ENCODE measurements at places on chromosomes 16 and 17.

- no peak for DNase-seq
These were observed 10.9 kb upstream of the TMEM98 start for GRCh38 chr17:32917081-32917480.

- DNase-seq: no peak
These were observed 9.2 kb upstream of the ASGR2 start for GRCh38 chr17:7123844-7124243.

GRCh38 chr16:58497468-58497867 is 2.5 kb upstream of the NDRG4 start:
- no peak for DNase-seq

GRCh38 chr16:51453251-51453650 is 302.2 kb upstream of the SALL1 start:
- DNase-seq: no peak

GRCh38 chr17:77503916-77504651 is 363.3 kb downstream of the SEC14L1 start:
- no peak for DNase-seq

- DNase-seq: no peak
These were observed 352.6 kb downstream of the SEC14L1 start for GRCh38 chr17:77493238-77493820.

- DNase-seq: no peak
These were observed 3.0 kb upstream of the KRT15 start for GRCh38 chr17:41521574-41522261.

- DNase-seq: no peak
These were observed 41.0 kb downstream of the SLC7A5 start for GRCh38 chr16:87828071-87828906.

GRCh38 chr16:76705892-76706291 is 428.7 kb downstream of the CNTNAP4 start:
- DNase-seq: no peak
